ENCODE measurements at places on chromosomes 6 and 20.

- DNase-seq, result no peak
These were observed 87.8 kb downstream of the CDH26 start for GRCh38 chr20:60046011-60046413.

DNA sequence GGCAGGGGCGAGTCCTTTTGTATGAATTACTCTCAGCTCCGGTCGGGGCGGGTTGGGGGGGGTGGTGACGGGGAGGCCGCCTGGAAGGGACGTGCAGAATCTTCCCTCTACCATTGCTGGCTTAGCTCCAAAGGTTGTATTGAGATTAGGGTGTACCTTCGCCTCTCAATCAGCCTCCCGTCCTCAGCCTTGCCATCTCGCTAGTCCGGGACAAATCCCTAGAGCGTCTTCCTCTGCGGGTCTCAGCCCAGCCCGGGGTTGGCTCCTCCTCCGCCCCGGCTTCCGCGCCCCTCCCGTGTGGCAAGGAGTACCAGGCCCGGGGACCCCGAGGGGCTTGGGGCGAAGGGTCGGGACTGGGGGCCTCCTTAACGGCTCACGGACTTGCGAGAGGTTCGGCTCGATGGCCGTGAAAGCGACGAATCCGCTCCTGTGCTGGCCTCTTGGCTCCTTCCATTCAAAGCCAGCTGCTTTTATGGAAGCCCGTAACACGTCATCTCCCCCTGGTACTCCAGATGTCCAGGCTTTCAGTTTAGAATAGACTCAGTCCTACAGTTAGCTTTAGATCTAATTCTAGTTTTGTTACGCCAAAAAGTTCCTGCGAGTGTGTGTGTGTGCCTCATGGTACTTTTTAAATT lies 636 bp upstream of the EEF1A1 start:
- no peak for DNase-seq

DNA sequence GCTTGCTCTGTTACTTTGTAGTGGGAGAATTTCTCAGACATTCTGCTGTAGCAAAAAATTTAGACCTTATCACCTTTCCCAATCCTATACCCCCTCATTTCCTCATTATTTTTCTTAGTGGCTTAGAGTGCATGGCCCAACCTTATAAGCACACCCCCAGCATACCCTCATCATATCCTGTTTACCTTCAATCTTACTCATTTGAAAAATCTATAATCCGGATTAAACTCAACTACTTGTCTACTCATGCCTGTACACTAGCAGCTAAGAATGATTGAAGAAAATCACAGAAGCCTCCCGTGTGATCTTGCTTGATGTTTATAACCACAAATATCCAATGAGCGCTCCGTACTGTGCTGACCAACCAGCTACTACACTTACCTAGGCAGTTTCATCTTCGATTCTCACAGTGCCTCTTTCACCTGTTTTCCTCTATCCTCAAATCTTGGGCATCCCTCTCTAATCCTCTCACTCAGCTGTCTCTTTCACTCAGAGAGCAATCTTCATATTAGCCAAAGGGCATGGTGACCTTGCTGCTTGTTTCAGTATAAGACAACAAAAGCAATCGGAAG lies 36.6 kb downstream of the AIG1 start:
- peak; percentile 35 for DNase-seq

DNA sequence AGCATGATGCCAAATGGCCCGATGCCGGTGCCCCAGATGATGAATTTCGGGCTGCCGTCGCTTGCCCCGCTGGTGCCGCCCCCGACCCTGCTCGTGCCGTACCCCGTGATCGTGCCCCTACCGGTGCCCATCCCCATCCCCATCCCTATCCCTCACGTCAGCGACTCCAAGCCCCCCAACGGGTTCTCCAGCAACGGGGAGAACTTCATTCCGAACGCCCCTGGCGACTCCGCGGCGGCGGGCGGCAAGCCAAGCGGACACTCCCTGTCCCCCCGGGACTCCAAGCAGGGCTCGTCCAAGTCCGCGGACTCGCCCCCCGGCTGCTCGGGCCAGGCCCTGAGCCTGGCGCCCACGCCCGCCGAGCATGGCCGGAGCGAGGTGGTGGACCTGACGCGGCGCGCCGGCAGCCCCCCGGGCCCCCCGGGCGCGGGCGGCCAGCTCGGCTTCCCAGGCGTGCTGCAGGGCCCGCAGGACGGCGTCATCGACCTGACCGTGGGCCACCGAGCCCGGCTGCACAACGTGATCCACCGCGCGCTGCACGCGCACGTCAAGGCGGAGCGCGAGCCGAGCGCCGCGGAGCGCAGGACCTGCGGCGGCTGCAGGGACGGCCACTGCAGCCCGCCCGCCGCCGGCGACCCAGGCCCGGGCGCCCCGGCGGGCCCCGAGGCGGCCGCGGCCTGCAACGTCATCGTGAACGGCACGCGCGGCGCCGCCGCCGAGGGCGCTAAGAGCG lies 144.6 kb downstream of the SOBP start:
- DNase-seq, result no peak

GRCh38 chr20:63009045-63009961 lies 2.5 kb upstream of the BHLHE23 start:
- peak; percentile 86 for DNase-seq

DNA sequence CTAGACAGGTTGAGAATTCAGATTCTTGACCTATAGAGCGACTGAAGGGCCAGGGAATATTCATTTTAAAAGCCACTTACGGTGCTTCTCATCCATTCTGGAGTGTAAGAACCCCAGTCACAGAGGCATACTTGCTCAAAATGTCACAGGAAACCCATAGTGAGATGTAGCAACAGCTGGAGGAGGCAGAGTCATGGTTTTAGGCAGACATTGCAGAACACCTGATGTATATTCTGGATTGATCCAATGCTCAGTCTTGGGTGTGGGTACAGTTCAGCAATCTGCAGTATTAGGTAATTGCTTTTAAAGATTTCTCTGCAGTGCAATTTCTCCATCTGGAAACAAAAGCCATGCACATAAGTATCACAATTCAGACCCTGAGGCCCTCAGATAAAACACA lies 137.4 kb upstream of the SLC22A23 start:
- no peak for DNase-seq

GRCh38 chr6:1310628-1311399 lies 1.1 kb upstream of the FOXQ1 start:
- DNase-seq, result no peak

GRCh38 chr6:140824595-140824994 lies 1308.1 kb upstream of the GJE1 start:
- no peak for DNase-seq

DNA sequence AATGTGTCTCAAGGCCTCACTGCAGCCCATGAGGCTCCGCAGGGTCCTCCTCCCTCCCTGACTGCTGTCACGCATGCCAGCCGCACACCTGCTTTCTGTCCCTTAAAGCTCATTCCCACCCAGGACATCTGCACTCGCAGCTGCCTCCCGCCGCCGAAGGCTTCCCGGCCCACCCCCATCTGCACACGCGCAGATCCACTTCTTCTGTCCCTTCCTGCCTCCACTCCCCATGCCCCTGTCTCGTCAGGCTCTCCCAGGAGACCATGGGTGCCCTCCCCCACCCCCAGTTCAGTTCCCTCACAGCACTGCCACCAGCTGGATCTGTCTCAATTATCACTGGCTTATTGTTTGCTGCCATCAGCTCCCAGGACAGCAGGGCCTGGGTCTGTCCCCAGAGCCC lies 63.0 kb downstream of the RIPOR3 start:
- no peak for DNase-seq

DNA sequence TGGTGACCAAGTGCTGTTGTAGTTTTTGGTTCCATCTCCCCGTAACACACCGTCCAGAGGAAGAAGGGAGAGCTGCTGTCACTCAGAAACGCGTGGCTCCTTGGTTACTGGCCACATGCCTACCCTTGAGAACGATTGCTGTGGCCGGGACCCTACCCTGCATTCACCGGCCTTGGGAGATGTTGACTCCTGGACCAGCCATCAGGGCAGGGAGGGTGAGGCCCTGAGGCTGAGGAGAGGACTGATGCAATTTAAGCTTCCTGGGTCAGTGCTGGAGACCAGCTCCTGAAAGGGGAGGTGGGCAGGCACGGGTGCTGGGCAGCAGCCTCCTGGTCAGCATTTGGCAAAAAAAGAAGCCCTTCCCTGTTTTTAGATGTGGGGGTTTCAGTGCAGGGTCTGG lies 31.5 kb downstream of the ERMARD start:
- no peak for DNase-seq

- DNase-seq, result no peak
These were observed 683.4 kb downstream of the RNF144B start for GRCh38 chr6:19070520-19070919.

DNA sequence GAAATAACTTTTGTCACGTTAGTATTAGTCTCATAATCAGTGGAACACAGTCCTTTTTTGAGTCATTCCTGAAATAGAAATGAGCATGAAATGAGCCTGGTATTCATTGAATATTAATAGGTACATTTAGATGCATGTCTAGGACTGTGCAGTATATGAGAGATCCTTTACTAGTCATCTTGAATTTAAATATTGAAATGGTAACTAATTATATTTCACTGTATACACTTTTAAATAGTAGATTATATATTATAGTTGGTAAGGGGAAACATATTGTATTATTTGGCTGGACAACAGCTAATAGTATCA lies 59.4 kb downstream of the RSPO3 start:
- no peak for DNase-seq

GRCh38 chr6:155440398-155441111 lies 15.1 kb downstream of the NOX3 start:
- DNase-seq, result no peak

GRCh38 chr20:58352468-58352867 lies 36.6 kb upstream of the VAPB start:
- no peak for DNase-seq

- no peak for DNase-seq
These were observed 5.5 kb downstream of the RWDD2A start for GRCh38 chr6:83198486-83199172.

DNA sequence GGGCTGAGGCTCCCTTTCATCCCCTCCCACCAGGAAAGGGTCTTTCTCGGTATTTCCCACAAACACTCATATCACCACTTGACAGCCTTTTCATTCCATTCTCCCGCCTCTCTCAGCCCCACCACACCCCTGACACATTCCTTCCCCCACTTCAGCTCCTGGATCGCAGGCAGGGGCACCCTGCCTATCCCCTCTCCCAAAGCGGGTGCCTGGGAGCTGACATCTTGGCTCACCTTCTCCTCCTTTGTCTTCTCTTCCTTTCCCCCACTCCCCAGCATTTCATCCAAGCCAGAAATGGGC lies 10.2 kb upstream of the VEGFA start:
- no peak for DNase-seq

GRCh38 chr6:90000864-90001731 lies 106.8 kb downstream of the GJA10 start:
- DNase-seq, result no peak

DNA sequence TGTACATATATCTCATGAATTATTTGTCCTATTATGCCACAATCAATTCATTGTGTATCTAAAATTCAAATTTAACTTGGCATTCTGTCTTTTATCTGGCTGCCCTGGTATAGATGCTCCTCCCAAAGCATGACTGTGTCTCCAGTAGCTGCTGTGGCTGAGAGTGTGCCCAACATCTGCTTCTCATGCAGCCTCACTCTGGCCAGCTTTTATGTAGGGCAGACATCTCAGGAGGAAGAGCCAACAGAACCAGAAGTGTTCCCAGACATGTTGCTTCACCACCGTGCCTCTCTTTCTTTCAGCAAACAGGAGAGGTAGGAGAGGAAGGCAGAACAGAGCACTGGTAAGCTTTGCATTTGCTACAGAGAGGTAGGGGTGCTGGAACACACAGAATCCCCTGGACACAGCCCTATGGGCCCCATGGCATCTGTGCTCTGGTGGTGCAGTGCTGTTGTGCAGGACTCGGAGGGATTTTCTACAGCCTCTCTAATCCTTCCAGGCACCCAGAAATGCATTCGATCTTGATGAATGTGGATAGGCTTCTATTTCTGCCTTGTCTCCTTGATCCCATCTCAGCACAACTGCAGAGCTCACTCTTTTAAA lies 637.1 kb downstream of the UTRN start:
- DNase-seq, result no peak

DNA sequence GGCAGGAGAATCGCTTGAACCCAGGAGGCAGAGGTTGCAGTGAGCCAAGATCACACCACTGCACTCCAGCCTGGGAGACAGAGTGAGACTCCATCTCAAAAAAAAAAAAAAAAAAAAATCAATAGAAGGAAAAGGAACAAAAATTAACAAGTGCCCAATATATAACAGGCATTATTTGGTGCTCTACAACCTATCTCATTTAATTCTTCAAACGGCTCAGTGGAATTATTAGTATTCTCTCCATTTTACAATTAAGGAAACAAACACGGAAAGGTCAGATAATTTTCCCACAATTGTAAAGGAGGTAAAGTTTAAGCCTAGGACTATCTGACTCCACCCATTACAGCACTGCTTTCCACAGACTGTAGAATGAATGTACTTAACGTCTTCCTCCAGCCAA lies 19.8 kb downstream of the CCNC start:
- no peak for DNase-seq

- no peak for DNase-seq
These were observed 4.6 kb downstream of the PTGIS start for GRCh38 chr20:49563015-49563980.

- no peak for DNase-seq
These were observed 32.3 kb upstream of the CITED2 start for GRCh38 chr6:139406577-139407343.

GRCh38 chr6:144298194-144298593 lies 13.1 kb downstream of the UTRN start:
- DNase-seq, result no peak

- no peak for DNase-seq
These were observed 6.0 kb downstream of the RGS17 start for GRCh38 chr6:153125032-153125431.

GRCh38 chr6:78909391-78909790 lies 42.0 kb downstream of the IRAK1BP1 start:
- no peak for DNase-seq

DNA sequence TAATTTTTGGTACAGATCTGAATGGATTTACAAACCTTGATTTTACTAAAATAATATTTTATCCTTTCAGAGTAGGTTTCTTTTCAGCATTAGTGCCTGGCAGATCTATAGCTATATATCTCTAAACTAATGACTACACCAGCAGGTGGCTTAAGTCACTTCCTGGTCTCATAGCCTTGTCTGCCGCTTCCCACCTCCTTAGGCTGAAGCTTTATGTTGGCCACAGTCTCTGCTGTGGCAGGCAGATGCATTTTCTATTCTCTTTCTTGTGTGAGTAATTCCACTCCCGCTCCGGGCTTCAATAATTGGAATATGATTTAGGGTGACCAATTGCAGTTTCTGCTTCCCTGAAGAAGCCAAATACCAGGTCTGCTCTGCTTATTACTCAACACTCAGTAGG lies 226.8 kb upstream of the HS3ST5 start:
- DNase-seq, result no peak

DNA sequence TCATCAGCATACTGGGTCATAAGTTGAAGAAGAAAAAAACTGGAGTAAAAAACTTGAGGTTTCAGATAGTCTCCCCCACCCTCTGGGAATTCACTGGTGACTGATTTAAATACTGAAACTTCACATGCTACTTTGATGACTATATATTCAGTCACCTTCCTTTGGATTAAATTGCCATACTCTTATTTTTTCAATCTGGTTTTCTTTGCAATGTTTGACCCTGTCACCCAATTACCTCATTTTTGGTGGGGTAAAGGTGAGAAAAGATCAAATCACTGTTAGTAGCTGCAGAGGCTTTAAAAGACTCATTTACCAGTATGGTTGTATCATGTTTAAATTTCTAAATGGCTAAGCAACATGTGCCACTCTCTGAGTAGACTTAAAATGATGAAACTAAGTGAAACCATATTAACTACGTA lies 862.7 kb upstream of the FLRT3 start:
- DNase-seq, result no peak

Measured in CD4-positive, alpha-beta T cell treated with Interleukin-12 subunit alpha and Interleukin-12 subunit beta, for 1 hour (primary cell).